ENCODE measurements at places on chromosomes 2 and 18.
A peak's percentile ranks its signal among the peaks of the same experiment; 100 is the strongest.

- DNase-seq = no peak
Observed at GRCh38 chr2:235605312-235606003, 111.6 kb downstream of the AGAP1 start.

GRCh38 chr2:69081757-69082156 is 68.8 kb downstream of the ANTXR1 start:
- no peak for DNase-seq

- DNase-seq = peak; percentile 55
Observed at GRCh38 chr2:203782262-203782976, 76.0 kb downstream of the CD28 start.

DNA sequence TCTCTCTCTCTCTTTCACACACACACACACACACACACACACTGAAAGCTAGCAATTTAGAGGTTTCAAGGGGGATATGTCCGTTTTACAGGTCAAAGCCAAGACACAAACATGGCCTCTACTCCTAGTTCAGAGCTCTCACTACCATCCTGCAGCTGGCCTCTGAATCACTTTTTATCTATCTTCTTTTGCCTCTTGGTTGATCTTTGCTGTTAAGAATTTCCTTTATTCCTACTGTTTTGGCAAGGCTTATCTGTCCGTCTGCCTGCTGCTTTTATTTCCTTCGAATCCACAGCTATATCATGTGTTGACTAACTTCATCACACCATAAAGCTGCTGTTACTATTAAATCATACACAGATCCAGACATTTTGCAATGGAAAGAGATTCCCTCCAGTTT is 543.0 kb downstream of the PLCL1 start:
- no peak for DNase-seq

DNA sequence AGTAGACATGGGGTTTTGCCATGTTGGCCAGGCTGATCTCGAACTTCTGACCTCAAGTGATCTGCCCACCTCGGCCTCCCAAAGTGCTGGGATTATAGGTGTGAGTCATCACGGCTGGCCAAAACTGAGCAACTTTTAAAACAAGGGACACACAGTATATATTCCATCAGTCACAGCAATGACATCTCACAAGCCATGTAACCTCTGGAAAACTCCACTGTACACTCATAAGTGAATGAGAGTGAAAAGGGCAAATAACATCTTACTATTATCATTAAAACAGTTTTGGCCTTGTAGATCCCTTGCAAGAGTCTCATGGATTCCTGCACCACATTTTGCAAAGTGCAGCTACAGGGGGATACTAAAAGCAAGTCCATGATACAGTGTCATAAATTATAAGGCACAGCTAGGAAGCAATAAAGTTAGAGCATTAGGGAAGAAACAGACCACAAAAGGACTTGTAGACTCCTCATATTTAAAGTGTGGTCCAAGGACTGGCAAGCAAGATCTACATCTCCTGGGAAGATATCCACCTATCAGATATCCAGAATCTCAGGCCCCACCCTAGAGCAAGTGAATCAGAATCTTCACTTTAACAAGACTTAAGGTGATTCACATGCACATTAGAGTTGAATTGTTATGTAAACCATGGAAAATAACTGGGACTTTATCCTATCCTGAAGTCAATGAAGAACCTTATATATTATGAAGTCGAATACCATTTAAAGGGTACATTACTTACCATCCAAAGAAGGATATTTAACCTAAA is 5.7 kb downstream of the SMC6 start:
- DNase-seq = no peak

DNA sequence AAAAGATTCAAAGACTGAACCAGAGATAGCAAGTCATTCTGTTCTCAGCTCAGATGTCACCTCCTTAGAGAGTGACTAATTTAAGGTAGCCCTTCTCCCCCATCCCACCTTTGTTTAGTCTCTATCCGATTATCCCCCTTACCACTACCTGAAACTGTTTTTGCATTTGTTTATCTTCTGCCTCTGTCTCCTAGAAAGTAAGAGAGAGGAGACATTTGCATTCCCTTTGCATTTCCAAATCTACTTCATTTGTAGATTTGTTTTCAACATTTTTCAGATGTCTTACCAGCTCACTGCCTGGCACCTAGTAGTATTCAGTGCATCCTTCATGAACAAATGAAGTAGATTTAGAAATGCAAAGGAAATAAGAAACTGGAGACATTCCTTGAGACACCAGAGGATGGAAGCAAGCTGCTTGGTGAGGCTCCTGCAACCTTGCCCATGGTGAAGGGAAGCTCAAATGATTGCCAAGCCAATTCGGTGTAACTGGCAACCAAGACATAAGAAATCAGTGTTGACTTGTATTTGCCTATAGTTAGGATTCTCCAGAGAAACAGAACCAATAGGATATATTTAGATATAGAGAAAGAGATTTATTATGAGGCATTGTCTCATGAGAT is 385.7 kb downstream of the STK39 start:
- DNase-seq = no peak

DNA sequence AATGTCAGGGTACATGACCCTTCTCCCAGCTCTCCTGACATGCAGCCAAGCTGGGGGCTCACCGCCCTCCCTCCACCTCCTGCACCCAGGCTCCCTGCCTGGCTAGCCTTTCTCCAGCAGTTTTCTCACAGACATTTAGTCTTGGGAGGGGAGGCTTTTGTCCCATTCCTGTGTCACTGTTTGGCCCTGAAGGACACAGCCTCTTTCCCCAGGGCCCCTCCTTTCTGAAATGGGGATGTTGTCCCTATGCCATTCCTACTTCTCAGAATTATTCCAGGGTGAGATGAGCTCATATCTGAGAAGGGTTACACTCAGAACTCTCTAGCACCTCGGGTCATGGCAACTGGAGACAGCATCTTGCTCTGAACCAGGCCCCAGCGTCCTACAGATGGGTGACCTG is 47.3 kb upstream of the MRPL33 start:
- DNase-seq = no peak

GRCh38 chr2:61993422-61994024 is 88.0 kb downstream of the COMMD1 start:
- DNase-seq = no peak

DNA sequence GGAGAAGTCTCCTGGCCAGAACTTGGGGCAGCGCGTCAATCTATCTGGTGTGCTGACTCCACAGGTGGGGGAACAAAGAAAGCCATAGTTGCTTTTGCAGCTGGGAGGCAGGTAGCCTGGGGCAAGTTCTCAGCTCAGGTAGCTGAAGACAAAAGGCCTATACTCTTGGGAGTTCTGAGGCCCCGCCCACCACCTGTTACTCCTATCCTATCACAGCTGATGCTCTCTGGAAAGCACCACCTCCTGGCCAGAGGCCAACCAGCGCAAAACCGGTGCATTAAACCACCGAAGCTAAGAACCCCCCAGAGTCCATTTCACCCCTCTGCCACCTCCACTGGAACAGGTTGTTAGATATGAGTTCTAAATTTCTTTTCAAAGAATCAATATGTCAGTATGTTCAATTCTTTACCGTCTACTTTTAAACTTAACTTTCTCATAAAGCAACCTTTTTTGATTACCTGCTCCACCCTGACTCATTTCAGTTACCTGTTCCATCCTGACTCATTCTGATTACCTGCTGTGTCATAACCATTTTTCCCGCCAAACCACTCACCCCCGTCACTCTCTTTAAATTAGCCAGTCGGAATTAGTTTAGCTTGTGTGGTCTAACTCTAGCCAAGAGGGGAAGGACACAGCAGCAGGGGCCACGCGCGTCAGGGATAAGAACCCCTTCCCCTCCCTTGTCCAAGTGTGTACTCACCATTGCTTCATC is 43.4 kb downstream of the UPP2 start:
- DNase-seq = no peak

GRCh38 chr18:28714498-28714897 is 537.6 kb upstream of the CDH2 start:
- DNase-seq = no peak

DNA sequence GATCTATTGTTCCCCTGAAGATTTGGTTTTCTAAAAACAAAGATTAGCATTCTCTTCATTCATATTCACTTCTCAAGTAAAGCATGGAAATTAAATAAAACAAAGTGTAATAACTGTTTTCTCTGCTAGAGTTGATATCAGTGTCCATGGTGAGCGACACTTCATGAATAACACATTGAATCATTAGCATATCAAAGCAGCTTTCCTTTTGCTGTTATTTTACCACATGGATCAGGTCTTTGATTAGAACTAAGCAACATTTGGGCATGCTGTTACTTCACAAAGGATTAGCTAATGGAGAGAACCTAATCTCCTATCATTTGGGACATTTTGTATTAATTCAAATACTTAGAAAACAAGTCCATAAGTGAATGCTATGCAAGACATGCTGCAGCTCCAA is 368.8 kb upstream of the CDH19 start:
- DNase-seq = no peak

DNA sequence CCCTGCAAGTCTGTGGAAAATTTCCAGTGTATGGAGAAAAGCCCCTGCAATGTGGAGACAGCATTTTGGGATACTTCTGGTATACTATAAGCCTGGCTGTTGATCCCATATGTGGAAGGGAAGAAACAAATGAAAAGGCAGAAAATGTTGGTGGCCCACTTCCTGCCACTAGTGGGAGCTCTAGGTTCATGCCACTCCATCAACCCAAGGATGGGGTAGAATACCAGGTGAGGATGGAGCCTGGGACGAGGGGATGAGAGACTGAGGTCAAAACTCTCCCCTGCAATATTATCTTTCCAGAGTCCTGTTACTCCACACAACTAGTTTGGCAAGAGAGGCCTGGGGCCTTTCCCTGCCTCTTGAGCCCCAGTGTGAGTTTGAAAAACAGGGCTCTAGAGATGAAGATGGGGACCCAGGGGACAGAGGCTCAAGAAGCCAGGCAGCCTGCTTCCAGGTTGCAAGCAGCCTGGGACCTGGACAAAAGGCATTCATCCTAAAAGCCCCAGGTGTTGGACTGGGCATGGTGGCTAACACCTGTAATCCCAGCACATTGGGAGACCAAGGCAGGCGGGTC is 31.9 kb downstream of the BMP10 start:
- no peak for DNase-seq

DNA sequence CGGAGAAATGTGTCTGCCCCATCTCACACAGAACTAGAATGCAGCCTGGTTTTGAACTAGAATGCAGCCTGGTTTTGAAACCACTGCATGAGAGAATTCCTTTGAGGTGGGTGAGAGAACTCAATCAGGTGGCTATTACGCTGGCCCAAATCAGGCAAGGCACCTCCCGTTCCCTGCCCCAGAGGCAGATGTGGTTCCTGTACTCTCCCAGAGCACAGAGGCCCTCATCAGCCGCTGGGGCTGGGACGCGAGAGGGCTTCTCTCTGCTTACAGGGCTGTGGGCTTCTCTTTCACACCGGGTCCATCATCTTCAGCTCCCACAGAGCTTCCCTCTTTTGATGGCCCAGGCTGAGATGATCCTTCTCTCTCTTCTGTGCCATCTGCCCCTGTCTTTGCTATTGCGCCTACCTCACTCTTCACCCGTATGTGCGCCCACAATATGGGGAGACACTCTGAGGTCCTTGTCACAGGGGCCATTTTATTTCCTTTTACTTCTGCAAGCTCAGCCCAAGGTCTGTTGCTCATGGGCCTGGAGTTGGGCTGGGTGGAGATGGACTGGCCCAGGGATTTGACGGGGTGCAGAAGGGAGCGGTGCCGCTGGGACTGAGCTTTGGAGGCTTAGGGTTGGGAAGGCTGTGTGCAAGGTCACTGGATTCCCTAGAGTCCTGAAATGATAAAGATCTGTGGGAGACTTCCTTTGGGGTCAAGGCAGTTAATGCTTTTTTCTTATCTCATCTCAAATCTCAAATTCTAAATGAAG is 84.4 kb upstream of the HS6ST1 start:
- no peak for DNase-seq

- no peak for DNase-seq
Observed at GRCh38 chr2:39266139-39266805, 22.5 kb upstream of the CDKL4 start.

GRCh38 chr2:36737131-36737750 is 40.7 kb downstream of the VIT start:
- DNase-seq = no peak

DNA sequence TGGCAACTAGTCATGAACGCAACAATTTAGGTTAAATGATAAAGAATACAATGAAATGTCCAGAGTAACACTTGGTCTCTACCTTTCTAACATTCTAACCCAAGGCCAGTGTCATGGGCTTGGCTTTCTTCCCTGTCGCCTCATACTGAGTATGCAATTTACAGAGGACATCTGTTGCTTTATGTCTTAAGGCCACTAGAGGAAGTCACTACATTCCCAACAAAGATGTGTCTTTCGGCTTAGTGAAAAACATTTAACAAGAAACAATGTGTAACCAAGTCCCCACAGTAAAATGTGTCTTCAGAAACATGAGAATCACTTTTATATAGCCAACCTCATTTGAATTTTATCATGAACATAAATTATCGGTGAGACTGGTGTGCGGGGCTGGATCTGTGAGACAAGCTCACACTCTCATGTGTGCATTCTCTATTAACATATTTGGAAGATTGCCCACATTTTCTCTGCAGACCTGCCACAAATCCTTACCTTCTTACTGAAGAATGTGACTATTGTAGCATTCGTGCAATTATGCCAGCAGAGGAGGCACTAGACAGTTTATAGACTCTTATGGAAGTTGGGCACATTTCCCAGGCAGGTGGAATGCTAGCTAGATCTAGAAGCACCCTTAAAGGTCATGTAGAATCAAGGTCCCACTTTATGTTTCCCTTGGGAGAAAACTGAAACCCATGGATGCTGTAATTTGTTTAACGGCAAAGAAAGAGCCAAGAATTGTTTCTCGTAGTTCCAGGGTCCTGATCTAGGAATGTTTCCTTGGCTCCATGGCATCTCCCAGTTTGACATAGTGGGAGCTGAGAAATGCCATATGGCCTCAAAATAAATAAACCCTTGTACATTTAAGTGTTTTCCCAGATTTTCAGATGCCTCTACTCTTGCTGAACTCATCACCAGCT is 101.8 kb downstream of the CD226 start:
- no peak for DNase-seq

DNA sequence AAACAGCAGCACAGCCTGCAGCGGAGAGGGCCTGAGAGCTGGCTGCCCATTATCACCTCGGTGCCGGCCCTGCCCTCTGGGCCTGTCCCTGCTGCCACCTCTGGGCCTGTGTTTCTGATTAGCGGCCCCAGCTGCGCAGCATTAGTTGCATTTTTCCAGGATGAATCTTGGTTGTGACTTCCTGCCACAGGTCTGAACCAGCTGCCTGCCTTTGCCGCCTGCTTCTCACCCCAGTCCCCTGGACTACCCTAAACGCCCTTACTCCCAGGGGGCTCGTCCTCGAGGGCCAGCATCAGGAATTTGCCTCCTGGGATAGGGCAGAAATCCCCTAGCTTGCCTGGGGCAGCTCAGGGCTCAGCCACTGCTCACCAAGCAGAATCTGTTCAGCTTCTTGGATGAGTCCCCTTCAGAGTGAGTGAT is 342.8 kb downstream of the DYSF start:
- DNase-seq = no peak

GRCh38 chr18:3179430-3180089 is 40.2 kb downstream of the MYOM1 start:
- DNase-seq = no peak

- no peak for DNase-seq
Observed at GRCh38 chr2:54568876-54569321, 112.8 kb downstream of the SPTBN1 start.

GRCh38 chr2:33949371-33949770 is 350.3 kb upstream of the FAM98A start:
- DNase-seq = no peak
